ENCODE measurements at places on chromosomes 1 and 21. TPM values are rescaled to one million over a fixed set of nuclear protein-coding genes. Genes with fewer than 3 reads are reported as not detected.

The UTS2 gene
- total RNA-seq = not detected

The TLCD4 gene
- total RNA-seq = 0.99 TPM

The TSPAN1 gene
- total RNA-seq = 1.7 TPM

The OR2T6 gene
- not detected for total RNA-seq

The PCBP3 gene
- 2.5 TPM for total RNA-seq
